Left ventricle myocardium superior (tissue), 1 donor: ENCODE measurements at places on chromosomes 11 and 22. TPM values are rescaled to one million over a fixed set of nuclear protein-coding genes. Genes with fewer than 3 reads are reported as not detected.

GRCh38 chr11:72002841-72003775, 4.4 kb downstream of the IL18BP start:
- DNase-seq: no peak

GRCh38 chr11:132254906-132255305, 884.5 kb downstream of the NTM start:
- no peak for DNase-seq

GRCh38 chr11:17692931-17693330, 26.4 kb upstream of the MYOD1 start:
- no peak for DNase-seq

GRCh38 chr11:1070594-1071462, 3.8 kb upstream of the MUC2 start:
- DNase-seq: peak; percentile 19

CDHR5 gene
- not detected for total RNA-seq
